ENCODE measurements at places on chromosomes 16 and 17.

GRCh38 chr16:80164966-80165550 is 375.7 kb upstream of the DYNLRB2 start:
- no peak for DNase-seq

DNA sequence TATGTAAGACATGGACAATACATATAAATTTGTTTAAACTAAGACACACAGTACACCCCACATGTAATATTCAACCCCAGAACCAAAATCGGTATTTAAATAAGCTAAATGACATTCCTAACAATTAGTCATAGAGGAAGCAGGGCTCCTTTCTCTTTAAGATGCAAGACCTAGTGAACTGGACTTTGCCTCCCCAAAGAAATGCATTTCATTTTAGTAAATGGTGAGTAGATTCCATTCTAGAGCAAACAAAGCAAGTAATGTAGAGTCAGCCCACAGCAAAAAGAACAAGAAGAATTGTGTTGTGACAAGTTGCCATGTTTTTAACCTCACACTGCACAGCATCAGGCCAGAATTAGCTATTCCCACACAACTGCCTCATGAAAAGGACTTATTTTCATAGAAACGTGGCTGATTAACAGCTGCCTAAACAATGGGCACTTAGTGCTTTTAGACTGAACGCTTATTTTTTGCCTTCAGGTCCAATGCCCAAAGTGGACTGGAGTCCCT is 14.4 kb downstream of the DNAJC7 start:
- no peak for DNase-seq

DNA sequence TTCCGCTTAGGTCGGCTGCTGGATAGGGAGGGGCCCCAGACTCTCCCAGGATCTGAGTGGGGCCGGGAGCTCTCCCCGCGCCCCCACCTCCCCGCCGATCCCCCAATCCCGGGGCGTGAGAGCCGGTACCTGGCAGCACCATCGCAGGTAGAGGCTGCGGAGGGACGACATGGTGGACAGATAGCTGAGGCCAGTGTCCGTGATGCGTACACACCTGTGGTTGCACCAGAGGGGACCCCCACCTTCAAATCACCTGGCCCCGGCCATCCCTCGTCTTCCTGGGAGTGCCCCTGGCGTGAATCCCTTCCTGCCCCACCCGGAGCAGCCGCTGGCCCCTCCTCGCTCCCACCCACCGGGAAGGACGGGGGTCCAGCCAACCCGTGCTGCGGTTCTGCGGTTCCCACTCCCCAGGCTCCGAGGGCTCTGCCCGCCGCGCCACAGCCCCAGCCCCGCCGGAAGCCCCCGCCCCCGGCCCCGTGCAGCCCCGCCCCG is 4.7 kb upstream of the WDR24 start:
- DNase-seq, result no peak

DNA sequence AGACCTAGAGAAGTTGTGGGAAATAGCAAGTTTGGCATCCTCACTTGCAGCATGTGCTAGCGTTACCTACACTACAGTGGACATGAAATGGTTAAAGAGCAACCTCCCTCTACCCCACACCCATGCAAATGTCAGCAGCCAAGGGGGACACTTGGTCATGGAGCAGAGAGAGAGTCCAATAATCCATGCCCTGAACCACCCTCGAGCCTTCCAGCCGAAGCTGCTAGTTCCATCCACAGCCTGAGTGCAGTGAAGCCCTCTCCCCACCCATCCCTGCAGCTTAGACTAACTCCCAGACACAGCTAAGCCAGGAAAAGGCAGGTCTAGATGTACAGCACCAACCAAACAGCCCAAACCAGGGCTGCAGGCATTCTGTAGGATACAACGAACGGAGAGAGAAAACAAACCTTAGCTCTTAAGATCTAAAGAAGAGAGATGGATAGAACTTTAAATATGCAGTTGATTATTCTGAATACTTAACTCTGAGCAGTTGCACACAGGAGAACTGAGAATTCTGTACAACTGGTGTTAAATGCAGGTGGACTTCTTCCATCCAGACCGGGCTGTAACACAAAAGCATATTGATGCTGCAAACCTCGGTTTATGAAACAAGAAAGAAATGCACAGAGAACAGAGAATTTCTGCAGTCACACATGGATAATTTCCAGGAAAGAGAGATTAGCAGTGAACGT is 93.8 kb downstream of the SALL1 start:
- DNase-seq, result no peak

- no peak for DNase-seq
These were observed 44.1 kb upstream of the ACSF3 start for GRCh38 chr16:89049484-89050118.

- no peak for DNase-seq
These were observed 7.4 kb downstream of the SSTR2 start for GRCh38 chr17:73172252-73172651.

GRCh38 chr17:77271411-77271810 is 130.6 kb downstream of the SEC14L1 start:
- no peak for DNase-seq

- DNase-seq, result peak; percentile 33
These were observed 88.2 kb downstream of the IRF8 start for GRCh38 chr16:85986931-85987749.

- no peak for DNase-seq
These were observed 98.2 kb upstream of the GNAO1 start for GRCh38 chr16:56093055-56093454.

DNA sequence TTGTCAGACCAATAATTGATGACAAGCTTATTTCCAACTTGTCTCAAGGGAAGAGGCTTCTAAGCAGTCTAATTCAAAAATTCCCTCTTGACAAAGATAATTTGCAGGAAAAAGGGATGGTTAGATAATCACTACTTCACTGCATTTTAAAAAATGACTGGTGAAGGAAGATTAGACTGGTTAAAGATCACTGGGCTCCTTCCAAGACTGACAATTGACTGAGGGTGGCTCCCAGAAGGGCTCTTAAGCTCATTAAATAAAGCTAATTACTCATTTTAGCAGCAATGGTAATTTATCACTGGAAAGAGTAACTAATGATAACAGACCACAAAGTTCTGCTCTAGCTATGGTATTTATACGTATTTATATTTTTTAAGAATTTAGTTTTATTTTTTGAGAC is 4.4 kb upstream of the HEATR3 start:
- no peak for DNase-seq

- no peak for DNase-seq
These were observed 5.4 kb upstream of the NAGS start for GRCh38 chr17:43999024-43999423.

GRCh38 chr16:72983241-72983640 is 64.7 kb downstream of the ZFHX3 start:
- DNase-seq, result no peak

GRCh38 chr16:77905374-77905920 is 116.9 kb upstream of the CLEC3A start:
- DNase-seq, result no peak

DNA sequence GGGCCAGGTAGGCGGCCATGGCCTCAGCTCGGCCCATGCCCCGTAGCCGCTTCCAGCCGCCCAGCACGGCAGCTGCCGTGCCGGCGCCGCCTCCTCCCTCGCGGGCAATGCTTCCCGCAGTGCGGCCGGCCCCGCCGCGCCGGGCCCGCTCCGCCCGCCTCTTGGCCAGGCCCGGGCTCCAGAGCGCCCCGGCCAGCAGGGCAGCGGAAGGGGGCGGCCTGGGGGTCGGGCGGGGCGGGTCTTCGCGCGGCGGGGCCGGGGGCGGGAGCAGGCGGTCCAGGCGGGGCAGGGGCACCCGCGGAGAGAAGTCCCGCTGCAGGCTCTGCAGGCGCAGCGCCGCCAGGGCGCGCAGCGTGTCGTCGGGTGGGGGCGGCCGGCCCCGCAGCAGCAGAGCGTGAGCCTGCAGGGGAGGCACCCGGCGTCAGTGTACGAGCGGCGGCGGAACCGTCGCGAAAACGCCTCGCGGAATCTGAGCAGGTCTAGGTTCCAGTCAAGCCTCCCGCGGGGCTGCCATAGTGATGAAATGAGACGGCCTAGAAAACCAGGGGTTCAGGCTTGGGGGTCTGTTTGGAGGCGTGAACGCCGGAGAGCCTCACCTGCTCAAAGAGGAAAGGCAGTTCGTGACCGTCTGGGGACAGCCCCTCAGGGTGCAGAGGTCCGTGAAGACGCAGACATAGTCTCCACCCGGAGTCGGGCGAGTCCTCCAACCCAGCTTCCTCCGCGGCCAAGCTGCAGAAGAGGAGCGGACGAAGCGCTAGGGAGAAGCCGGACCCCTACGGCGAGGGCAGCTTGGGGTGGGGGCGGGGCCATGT is 6.6 kb downstream of the PLEKHH3 start:
- peak; percentile 60 for DNase-seq

- no peak for DNase-seq
These were observed 65.1 kb upstream of the MED9 start for GRCh38 chr17:17411692-17412091.

- DNase-seq, result no peak
These were observed 8.1 kb upstream of the ATXN7L3 start for GRCh38 chr17:44207743-44208142.

DNA sequence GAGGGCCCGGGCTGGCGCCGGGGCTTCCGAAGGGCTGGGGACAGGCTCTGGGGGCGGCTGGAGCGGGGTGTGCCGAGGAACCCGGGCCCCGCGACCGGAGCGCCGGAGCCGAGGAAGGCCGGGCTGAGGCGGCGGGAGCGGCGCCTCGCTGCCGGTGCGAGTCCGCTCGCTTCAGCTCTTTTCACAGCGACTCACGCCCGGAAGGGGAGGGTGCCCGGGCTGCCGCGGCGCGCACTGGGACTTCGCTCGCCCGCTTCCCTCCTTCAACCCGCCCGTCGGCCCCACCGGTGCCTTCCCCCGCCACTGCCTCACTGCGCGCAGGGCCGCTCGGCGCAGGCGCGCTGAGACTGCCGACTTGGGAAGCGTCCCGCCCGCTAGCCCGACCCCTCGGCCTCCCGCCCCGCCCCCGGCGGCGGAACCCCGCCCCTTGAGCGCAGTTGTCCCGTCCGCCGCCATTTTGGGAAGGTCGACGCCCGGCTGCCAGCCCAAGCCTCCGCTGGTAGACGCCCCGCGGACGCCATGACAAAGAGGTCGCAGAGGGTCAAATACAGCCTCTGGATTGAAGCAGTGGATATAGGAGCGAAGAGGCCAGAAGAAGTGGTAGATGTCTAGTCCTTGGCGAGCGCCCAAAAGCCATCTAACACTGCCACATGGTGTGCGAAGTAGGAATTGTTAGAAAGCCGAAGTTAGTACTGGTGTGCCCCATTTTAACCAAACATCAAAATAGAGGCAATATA is at the start of gene UBE2G1:
TSS of gene UBE2G1 (minus strand) at position 349 of the 737 bp plus-strand sequence. CDS start 359 bp downstream, outside the sequence.
- DNase-seq, result peak; percentile 99
